ENCODE measurements at places on chromosomes 12 and 14.

GRCh38 chr12:50778663-50779590, 15.0 kb downstream of the ATF1 start:
- no peak for ATAC-seq

DNA sequence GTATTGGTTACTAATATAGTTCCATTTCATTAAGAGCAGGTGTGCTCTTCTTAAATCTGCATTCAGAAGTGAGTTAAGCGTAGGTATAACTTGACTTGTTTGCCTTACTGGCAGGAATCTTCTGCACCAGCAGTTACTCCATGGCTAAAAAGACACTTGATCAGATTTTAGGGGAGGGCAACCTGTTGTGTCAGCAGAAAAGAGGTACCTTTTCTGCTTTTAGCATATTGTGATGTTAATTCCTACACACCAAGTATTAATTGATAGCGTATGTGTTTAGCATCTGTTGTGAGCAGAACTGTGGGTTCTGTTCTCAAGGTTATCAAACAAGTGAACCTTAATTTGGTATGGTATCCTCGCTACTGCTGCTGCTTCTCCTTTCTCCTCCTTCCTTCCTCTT, 38.3 kb downstream of the TTLL5 start:
- no peak for ATAC-seq

DNA sequence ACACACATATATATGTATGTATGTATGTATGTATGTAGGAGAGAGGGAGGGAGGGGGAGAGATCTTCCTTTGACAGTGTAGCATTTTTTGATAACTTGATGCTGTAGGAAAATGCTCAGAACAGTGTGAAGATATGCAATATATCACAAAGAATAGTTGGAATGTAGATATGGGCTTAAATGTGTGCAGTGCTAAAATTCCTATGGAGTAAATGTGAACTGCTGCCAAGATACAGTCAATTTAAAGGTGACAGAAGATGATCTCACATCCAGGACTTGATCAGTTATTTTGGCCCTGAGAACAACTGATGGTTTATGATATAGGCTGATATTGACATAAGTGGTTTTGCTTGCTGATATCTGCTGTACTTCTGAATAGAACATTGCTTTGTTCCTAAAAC, 84.2 kb downstream of the DAAM1 start:
- ATAC-seq, result no peak

- ATAC-seq, result no peak
These were observed 35.0 kb upstream of the MDM1 start for GRCh38 chr12:68367116-68367515.

DNA sequence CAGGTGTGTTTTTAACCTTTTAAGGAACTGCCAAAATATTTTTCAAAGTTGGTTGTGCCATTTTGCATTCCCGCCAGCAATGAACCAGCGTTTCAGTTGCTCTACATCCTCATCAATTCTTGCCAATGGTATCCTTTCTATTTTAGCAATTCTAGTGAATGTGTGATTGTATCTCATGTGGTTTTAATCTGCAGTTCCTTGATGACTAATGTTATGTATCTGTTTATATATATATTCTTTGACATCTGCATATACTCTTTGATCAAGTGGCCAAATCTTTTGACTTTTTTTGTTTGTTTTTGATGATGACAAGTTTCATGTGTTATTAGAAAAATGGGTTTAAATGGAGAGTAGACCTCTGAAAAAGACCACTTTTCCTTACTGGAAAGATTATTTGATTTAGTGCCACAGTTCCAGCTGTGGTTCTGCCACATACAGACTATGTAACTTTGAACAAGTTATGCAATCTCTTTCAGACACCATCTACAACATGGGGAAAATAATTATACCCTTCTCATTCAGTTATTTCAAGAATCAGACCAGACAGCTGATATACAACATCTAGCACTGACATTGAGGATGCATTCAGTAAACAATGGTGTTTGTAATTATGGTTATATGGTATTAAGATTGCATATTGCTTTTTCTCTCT, 146.3 kb upstream of the CNOT2 start:
- ATAC-seq, result no peak

- ATAC-seq, result no peak
These were observed 65.4 kb downstream of the C14orf132 start for GRCh38 chr14:96104469-96105057.

DNA sequence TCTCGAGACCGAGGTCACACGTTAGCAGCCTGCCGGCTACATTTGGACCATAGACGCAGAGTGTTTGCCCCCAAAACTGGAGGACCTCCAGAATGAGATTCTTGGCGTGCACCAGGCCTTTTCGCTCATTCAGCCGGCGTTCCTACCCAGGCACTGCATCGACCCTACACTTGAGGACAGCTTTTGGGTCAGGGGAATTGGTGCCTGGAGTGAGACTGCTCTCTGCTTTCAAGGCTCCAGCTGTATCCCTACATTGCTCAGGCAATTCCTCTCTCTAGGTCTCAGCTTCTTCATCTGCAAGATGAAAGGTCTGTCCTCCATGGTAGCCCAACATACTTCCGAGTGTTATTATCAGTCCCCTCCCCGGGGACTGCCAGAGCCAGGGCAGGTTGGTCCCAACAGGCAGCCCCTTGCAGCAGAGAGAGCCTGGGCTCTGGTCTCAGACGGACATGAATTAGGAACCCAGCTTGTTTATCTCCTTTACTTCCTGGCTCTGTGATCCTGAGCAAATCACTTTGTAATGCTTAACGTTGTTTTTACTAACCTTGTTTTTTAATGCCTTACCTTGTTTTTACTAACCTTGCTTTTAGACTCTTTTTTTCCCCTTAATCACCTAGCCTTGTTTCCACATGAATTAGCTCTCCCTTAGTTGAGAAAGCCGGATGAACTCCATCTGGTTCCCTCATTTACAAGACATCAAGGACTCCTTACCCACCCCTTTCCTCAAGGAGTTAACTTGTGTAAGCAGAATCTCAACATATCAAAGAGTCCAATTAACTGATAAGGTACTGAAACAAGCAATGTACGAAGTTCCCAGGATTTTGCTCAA, 892 bp downstream of the TCHP start:
- peak; percentile 38 for ATAC-seq

DNA sequence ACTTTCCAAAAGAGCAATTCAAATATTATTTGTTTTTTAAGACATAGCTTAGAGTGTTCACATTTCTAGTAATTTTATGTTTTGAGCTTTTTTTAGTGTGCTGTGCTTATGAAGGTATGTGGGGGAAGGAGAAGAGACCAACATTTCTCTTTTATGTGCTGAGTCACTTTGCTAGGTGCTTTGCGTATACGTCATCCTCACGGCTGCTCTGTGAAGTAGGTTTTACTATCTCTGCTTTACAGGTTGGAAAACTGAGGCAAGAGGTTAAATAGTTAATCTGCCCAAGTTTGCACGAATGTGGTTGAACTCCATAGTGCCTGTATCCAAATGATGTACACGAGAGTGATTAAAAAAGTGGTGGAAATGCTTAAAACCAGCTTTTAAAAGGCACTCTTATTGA, 75.9 kb downstream of the AEBP2 start:
- ATAC-seq, result no peak

DNA sequence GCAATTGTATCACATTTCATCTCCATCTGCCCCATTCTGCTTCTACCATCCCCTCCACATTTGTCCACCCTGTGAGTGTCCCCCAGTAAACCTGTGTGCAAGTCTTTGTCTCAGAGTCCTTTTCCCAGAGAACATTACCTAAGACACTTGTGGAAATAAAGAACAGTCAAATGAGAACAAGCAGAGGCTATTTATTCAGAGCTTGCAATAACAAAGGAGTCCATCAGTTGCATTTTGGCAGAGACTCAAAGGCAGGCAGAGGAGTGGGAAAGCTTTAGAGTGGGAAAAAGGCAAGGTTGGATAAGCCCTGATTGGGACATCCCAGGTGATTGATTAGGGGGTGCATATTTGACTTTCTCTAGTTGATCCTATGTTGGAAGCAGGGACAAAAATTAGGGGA, 18.2 kb upstream of the PPFIBP1 start:
- peak; percentile 84 for ATAC-seq

DNA sequence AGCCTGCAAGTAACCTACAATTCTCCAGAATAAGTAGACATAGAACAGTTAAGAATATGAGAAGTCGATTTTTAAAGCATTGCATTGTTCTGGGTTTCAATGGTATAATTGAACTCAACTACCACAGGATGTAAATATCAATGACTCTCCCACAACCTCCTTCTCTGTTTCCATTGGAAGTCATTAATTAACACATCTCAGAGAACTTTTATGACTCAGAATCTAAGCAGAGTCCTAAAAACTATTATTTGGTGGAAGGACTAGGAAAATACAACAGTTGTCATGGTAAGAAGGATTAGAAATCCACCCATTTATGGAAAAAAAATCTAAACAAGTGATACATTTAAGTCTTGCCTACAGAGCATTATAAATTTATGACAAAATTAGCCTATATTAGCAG, 21.1 kb upstream of the CPNE8 start:
- no peak for ATAC-seq

GRCh38 chr12:106239951-106240335, 7.9 kb downstream of the CKAP4 start:
- ATAC-seq, result no peak

GRCh38 chr12:122126713-122127597, 47.1 kb downstream of the IL31 start:
- no peak for ATAC-seq

DNA sequence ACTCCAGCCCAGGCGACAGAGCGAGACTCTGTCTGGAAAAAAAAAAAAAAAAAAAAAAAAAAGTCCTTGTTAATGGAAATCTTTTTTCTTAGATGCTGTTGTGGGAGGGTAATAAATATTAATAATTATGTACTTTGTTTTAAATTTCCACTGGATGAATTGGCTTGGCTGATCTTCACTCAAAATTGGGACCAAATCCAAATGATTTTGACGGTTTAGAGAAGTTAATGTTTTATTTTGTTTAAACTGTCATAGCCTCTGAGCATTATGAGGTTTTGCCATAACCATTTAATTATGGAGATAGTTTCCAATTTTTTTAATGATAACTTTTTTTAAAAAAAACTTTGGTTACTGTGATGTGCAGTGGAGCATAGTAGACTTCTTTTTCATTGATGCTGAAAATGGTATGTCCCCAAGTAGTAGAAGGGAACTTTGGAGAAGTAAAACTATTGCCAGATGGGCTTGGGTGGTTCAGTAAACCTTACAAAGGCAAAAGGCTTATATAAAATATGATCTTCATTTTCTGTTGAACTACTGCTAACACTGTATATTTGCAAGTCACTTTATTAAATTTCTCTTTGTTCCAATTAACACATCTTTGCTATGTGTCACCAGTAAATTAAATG, 3.9 kb upstream of the PMCH start:
- ATAC-seq, result no peak

DNA sequence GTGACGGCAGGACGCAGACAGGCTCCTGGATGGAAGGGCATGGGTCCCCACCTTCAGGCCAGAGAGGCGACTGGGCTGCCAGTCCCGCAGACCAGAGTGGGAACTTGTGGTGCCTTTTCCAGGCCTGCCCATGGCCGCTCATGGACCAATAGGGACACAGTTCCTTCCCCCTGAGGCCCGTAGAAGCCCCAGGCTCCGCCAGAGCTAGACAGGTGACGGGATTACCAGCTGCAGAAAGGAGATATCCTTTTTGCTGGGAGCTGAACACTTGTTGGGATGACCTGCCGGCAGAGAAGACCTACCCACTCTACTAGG, 73.6 kb upstream of the RASSF8 start:
- ATAC-seq, result no peak

GRCh38 chr14:33700052-33700451, 250.8 kb downstream of the EGLN3 start:
- peak; percentile 92 for ATAC-seq

DNA sequence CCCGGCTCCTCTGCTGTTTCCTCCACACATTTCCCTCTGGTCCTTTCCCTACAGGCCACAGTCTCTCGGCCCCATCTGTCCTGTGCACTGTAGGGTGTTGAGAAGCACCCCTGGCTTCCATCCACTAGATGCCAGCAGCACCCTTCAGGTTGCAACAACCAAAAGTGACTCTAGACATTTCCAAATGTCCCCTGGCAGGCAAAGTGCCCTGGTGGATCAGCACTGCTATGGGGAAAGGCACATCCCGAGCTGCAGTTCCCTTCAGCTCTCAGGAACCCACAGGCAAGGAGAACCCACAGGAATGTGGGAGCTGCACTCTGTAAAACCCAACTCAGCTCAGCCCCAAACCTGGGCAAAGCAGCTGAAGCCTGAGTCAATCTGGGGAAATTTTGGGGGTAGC, 77.0 kb downstream of the RBM19 start:
- peak; percentile 38 for ATAC-seq

DNA sequence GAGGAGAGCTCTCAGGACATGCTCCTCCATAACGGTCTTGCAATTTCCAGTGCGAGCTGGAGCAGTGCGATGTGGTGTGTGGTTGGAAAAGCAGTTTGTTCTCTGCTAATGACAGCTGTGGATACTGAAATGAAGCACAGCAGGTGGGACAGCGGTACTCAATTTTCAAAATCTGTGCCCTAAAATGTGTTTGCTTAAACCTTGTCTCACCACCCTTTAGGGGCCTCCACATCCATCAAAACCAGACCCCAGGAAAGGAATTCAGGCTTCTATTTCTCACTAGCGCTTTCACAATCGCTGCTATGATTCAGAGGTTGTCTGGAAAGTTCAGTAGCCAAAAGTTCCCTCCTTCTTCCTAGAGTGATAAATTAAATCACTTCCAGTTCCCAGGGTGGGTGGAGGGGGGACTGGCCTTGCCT, 440.8 kb downstream of the EGLN3 start:
- ATAC-seq, result peak; percentile 71

DNA sequence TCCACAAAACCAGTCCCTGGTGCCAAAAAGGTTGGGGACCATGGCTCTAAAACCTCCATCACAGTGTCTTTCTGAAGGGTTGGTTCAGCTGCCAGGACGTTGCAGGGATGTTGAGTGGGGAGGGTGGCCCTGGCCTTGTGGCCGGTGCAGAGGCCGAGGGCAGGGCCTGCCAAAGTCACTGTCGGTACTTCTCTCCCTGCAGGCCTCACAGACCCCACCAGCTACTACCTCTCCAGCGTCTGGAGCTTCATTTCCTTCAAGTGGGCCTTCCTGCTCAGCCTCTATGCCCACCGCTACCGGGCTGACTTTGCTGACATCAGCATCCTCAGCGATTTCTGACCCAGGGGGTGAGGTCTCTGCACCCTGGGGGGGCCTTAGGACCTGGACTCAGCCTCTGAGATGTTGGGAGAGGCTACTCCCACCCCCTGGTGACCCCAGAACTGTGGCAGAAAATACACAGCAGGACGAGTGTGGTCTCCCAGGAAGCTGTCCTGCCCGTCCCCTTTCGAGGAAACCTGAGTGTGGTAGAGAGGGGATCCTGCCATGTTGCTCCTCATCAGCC, 7.0 kb downstream of the SLC48A1 start:
- no peak for ATAC-seq

GRCh38 chr12:76685246-76685678, 78.7 kb upstream of the ZDHHC17 start:
- ATAC-seq, result peak; percentile 92

- no peak for ATAC-seq
These were observed 249.2 kb downstream of the PAWR start for GRCh38 chr12:79441534-79441933.

- no peak for ATAC-seq
These were observed 228.5 kb upstream of the KRR1 start for GRCh38 chr12:75739912-75740311.

- ATAC-seq, result peak; percentile 35
These were observed 16.6 kb upstream of the ZNF385A start for GRCh38 chr12:54401119-54401518.

- ATAC-seq, result peak; percentile 28
These were observed 448.3 kb downstream of the PCNX1 start for GRCh38 chr14:71355324-71356201.

- ATAC-seq, result peak; percentile 57
These were observed 19.4 kb downstream of the LMO3 start for GRCh38 chr12:16586350-16587109.
